GF-D8 (cell line): ENCODE measurements at places on chromosomes 7 and 10.

- DNase-seq, result no peak
Measured at GRCh38 chr7:76220185-76221057, 18.7 kb downstream of the SRRM3 start.

GRCh38 chr7:40722242-40722641 lies 587.4 kb downstream of the SUGCT start:
- DNase-seq, result no peak

- DNase-seq, result no peak
Measured at GRCh38 chr10:94274142-94274787, 88.5 kb downstream of the NOC3L start.

DNA sequence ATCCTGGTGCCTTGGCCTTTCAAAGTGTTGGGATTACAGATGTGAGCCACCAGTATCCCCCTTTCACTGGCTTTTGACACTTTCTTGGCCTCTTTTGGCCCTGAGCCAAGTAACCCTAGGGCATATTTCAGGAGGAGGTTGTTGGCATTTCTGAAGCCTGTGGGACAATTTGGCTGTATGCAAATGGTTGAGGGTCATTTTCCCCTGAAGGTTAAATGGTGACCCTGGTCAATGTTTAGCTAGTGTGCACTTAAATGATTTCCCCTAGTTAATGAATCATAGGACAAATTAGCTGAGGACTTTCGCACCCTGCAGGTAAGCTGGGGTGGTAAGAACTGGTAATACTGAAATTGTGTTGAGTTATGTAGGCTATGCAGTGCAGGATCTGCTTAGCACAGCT lies 660.5 kb downstream of the LRMDA start:
- no peak for DNase-seq

GRCh38 chr10:113337142-113337541 lies 215.7 kb upstream of the HABP2 start:
- no peak for DNase-seq

DNA sequence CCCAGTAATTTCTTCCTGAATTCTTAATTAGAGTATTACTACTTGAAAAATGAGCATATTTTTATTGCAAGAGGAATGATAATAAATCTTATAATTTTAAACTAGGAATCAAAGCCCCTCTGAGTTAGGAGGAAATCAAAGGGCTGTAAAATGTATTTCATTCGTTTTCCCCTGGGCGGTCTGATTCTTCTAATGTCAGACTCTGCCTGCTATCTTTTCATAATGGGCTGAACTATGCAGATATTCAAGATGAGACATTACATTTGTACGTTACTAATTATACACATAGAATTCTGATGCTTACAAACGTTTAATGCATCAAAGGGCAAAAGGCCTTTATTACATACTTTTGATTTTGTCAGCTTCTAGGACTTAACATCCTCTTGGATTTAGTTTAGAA lies 16.0 kb upstream of the TRUB1 start:
- no peak for DNase-seq

DNA sequence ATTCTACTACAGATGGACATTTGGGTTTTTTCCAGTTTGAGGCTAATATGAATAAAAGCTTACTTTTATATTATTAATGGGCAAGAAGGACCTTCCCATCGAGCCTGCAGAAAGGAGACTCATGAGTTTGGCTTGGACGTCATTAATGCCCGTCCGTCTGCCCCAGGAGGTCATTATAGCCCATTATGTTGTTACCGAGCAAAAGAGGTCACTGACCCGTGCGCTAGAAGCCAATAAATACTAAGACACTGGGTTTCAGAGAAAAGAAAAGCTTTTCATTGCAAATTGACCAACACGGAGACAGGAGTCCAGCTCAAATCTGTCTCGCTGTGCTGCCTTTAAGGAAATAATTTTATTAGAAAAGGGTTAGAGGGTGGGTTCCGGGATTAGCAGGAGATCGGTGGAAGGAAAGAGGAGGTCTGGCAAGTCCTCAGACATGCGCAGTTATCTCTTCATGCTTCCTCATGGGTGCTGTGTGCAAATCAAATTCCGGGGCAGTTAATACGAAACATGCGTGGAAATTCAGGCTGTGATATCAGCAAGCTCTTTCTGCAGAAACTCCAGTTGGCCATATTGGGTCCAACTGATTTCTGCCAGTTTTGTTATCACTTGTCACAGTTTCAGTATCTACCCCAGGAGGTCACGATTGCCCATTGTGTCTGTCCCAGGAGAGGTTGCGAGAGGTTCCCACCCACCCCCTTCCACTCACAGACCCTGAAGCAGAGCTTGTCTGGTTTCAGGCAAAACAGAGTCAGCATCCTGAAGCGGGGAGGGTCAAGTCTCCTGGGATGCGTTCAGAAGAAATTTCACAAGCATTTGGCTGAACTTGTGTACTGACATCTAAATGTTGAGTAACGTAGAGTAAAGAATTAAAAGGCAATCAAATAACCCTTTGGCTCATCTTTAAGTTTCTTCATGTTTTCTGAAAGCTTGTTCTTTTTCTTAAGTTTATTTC lies 1.1 kb upstream of the GALNTL5 start:
- DNase-seq, result no peak

DNA sequence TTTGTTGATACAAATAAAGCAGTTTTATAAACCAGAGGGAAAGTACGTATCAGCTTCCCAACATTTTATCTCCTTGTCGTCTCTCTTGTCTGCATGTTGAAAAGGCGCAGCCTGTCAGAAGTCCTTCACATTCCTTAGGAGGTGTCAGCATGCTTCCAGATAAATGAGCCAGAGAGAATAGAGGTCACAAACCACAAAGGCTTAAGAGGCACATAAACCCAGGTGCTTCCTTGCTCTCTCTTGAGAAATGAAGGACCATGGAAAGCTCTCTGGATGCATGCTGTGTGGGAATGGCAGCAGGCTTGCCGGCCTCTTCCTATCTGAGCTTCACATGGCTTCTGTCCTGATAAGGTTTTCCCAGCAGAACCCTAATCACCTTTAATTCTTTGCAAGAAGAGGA lies 448.5 kb downstream of the XPNPEP1 start:
- no peak for DNase-seq

GRCh38 chr7:139286144-139286543 lies 55.0 kb upstream of the FMC1 start:
- DNase-seq, result no peak

DNA sequence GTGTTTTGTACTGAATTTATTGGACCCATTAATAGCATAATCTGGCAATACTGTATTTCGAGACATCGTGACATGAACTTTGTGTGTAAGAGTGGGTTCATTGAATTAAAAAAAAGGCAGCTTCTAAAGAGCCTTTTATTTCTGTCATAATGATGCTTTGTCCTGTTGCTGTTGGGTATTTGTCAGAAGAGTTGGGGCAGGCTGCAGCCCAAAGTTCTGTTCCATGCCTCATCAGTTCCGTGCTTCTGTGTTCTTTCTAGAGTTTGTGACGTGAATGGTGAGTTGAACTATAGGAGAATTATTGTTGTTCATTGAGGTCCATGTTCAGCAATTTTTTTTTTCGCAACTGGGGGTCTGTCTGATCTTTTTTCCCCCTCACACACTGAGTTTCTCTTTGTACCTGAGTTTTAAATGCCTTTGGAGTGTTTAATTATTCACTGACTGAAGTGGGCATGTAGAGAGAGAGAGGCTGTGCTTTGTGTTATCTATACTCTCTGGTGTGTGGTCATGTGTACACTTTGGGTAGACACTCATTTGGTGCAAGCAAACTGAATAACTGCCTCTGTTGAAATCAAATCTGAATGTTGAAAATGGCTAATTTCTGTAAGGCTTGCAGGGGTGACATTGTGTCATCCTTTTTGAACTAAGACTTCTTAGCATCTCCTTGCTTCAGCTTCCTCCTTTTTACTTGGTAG lies 69.8 kb downstream of the ADD3 start:
- peak; percentile 57 for DNase-seq

DNA sequence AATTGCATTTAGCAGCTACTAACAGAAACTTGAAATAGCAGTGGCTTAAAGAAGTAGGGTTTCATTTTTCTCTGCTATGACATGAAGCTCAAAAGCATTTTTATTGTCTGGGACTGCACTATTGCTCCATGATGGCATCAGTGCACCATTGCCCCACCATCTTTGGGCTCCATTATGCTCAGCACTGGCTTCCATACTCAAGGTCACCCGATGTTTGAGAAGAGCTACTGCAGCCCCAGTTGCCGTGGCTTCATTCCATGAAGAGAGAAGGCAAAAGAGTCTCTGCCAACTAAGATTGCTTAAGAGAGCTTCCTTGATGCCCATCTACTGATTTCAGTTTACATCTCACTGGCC lies 192.2 kb upstream of the LRGUK start:
- DNase-seq, result no peak

- DNase-seq, result no peak
Measured at GRCh38 chr7:119925581-119926289, 347.2 kb upstream of the KCND2 start.

DNA sequence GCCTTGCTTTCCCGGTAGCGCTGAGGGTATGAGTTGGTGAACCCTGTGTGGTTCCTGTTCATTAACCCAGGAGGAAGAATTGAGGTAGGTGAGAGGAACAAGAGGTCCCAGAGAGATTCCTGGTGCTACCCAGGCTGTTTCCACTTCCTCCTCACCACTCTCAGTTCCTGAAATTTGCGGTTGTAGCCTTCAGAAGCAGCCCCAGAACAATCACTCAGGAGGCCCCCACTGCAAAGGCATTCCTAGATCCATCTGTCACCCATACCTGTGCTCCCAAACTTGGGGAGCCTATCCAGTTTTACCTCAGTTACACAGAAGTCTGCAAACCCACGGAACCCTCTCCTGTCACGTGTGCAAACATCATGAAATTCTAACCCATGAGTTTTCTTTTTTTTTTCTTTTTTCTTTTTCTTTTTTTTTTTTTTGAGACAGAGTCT lies 9.0 kb upstream of the PIP4K2A start:
- peak; percentile 18 for DNase-seq

DNA sequence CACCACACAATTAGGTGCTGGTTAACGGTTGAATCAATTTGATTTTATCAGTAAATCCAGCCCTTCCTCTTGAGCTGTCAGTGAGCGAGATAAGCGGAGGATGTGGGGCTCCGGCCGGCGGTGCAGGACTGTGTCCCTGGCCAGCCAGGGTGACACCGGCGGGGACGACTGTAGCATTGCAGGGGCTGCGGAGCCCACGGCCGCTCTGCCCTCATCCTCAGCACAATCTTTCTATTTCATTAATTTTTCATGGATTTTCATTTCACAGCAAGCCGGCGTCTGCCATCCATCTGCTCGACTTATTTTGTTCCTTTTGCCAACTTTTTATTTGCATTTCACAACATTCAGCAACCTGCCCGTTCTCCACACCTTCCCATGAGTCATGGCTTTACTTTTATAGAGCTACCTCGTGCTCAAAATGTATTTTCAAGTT lies 4.7 kb downstream of the ADARB2 start:
- DNase-seq, result no peak

DNA sequence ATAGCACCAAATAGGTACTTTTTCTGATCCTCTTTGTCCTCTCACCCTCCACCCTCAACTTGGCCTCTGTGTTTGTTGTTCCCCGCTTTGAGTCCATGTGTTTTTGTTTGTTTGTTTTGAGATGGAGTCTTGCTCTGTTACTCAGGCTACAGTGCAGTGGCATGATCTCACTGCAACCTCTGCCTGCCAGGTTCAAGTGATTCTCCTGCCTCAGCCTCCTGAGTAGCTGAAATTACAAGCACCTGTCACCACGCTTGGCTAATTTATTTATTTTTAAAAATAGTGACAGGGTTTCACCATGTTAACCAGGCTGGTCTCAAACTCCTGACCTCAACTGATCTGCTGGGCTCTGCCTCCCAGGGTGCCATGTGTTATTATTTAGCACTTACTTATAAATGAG lies 5.3 kb downstream of the ZNF273 start:
- no peak for DNase-seq

DNA sequence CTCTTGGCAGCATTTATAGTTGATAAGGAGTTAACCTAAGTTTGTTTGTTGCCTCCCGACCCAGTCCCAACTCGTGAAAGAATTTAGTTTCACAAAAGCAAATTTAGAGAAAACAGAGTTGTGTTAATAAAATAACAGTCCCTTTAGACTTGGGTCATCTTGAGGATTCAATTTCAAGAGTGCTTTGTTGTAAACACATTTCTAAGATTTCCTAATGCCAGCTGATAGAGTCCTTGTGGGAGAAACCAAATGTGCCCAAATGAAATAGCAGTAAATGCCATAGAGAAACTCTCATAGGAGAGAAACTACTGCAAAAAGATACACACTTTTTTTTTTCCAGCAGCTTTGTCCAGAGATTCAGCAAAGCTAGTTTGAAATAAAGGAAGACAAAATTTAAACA lies 211.3 kb upstream of the BMPER start:
- DNase-seq, result no peak

- no peak for DNase-seq
Measured at GRCh38 chr7:28140979-28141378, 39.6 kb downstream of the JAZF1 start.

- DNase-seq, result no peak
Measured at GRCh38 chr7:153443032-153443701, 609.0 kb upstream of the DPP6 start.

DNA sequence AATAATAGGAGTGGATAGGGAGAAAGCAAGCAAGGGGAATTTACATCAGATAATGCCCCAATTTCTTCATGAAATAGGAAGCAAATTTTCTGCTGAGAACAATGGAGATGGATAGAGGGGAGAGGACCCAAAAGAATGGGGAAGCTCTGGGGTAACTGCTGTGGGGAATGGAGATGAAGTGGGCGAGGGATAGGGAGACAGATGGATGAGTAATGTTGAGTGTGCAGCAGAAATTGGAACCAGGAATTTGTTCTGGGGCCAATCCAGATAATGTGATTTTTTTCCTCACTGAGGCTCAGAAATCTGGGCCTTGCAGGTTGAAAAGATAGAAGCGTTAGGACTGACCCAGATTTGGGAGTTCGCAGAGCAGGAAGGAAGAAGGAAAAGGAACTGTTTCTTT lies 24.5 kb upstream of the MRC1 start:
- no peak for DNase-seq

DNA sequence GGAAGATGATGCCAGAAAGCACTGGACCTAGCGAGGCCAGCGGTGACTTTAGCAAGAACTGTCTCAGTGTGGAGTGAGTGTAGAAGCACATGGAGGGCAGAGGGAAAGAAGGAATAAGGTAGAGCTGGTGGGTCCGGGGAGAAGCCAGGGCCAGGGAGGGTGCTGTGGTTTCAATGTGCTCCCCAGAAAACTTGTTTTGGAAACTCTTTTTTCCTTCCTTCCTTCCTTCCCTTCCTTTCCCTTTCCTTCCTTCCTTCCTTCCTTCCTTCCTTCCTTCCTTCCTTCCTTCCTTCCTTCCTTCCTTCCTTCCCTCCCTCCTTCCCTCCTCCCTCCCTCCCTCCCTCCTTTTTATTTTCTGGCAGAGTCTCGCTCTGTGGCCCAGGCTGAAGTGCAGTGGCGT lies 5.5 kb upstream of the RARRES2 start:
- DNase-seq, result no peak

DNA sequence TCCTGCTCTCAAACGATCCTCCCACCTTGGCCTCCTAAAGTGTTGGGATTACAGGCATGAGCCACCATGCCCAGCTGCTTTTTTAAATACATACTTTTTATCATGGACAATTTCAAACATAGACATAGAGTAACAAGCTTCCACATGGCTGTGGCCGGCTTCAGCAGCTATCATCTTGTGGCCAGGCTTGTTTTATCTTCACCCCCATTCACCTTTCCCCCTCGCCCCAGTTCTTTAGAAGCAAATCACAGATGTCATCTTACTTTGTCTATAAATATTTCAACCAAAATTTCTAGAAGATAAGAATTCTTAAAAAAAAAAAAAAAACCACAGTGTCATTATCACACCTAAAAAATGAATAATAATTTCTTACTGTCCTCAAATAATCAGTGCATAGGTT lies 5.9 kb downstream of the FOXK1 start:
- no peak for DNase-seq

- no peak for DNase-seq
Measured at GRCh38 chr7:69276011-69276729, 322.1 kb upstream of the AUTS2 start.
